Activated CD4-positive, alpha-beta T cell treated with anti-CD3 and anti-CD28 coated beads, Interleukin-2, amount 10 ng/mL, durations not matched to agents 24 days and 14 days (primary cell): ENCODE measurements at places on chromosomes 7 and 10. TPM values are rescaled to one million over a fixed set of nuclear protein-coding genes. Genes with fewer than 3 reads are reported as not detected.

DNA sequence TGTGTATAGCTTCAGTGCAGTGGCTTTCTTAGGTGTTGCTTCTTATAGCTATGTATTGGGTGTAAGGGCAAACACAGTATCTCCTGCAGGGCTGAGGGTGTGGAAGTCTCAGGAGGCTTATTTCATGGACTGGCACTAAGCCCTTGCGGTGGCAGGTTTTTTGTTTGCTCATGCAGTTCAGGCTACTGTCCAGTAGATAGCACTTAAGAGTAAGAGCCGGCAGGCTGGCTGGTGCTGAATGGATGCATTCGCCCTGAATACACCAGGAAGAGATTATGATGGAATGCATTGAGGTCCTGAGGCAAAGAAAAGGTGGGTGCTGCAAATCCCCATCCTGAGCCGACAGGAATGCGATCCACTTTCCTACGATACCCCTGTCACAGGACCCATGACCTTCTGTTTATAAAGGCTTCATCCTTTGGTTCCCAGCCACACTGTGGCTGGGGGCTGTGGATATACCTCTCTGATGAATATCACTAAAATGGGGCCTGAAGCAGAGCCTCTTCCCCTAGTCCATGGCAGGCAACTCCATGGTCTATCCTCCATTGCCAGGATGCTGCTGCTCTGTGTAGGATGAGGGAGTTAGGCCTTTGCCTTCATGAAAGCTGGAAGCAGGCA is 44.9 kb downstream of the ANXA8 start:
- no peak overlapping the region for H3K4me3 ChIP-seq
- no peak overlapping the region for H3K27ac ChIP-seq
- DNase-seq: no peak
- no peaks in the 10 kb centered on the region for H3K4me1 ChIP-seq
- H3K36me3 ChIP-seq: no peaks in the 10 kb centered on the region
- peaks cover 25% of the 10 kb centered on the region for H3K27me3 ChIP-seq

GRCh38 chr10:125163803-125164202 is 3.4 kb upstream of the CTBP2 start:
- no peak for DNase-seq
- H3K27me3 ChIP-seq: peaks cover 24% of the 10 kb centered on the region
- no peak overlapping the region for H3K4me3 ChIP-seq
- no peaks in the 10 kb centered on the region for H3K36me3 ChIP-seq
- H3K4me1 ChIP-seq: no peaks in the 10 kb centered on the region
- no peak overlapping the region for H3K27ac ChIP-seq

DNA sequence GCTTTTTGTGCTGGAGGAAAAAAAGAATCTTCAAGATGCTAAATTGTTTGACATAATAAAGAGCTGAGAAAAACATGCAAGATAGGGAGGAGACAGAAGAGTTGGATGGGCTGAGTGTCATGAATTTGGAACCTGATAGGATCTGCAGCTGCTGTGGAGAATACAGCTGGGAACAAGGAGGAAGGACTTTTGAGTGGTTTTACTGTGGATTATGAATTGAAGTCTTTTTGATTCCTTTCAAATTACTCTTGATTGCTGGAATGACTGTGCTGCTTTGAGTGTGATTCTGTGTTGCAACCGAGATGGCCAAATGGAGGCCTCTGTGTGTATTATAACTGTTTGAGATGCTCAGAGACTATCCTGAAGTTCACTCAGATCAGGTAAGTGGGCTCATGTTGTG is 4.0 kb downstream of the EFCAB10 start:
- H3K4me1 ChIP-seq: peaks cover 5% of the 10 kb centered on the region
- DNase-seq: no peak
- H3K27me3 ChIP-seq: peaks cover 2% of the 10 kb centered on the region
- H3K27ac ChIP-seq: no peak overlapping the region

- DNase-seq: no peak
- peaks cover 2% of the 10 kb centered on the region for H3K36me3 ChIP-seq
Observed at GRCh38 chr7:99143521-99143852, 421 bp downstream of the SMURF1 start.

DNA sequence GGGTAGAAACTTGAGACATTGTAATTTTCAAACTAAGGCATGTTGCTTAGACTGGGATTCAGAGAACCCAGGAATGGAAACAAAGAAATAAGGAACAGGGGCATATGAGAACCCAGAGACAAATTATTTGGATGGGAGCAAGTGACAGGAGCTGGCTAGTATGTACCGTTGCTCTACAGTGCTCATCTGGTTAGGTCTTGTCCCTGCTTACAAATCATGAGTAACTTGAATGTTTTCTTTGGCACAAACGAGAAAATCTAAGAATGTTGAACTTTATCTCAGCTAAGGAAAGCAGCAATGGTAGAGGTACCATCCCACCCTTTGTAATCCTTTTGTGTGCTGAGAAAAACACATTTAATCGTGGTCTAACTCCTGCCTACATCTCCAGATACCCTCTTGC is 116.0 kb upstream of the IMMP2L start:
- no peak overlapping the region for H3K4me3 ChIP-seq
- DNase-seq: no peak
- peaks cover 3% of the 10 kb centered on the region for H3K27me3 ChIP-seq
- H3K4me1 ChIP-seq: no peaks in the 10 kb centered on the region

- no peak overlapping the region for H3K27ac ChIP-seq
- no peaks in the 10 kb centered on the region for H3K4me1 ChIP-seq
- H3K36me3 ChIP-seq: no peaks in the 10 kb centered on the region
- H3K27me3 ChIP-seq: no peaks in the 10 kb centered on the region
- no peak for DNase-seq
- H3K4me3 ChIP-seq: no peak overlapping the region
Observed at GRCh38 chr10:67487906-67488619, 207.9 kb downstream of the CTNNA3 start.

DNA sequence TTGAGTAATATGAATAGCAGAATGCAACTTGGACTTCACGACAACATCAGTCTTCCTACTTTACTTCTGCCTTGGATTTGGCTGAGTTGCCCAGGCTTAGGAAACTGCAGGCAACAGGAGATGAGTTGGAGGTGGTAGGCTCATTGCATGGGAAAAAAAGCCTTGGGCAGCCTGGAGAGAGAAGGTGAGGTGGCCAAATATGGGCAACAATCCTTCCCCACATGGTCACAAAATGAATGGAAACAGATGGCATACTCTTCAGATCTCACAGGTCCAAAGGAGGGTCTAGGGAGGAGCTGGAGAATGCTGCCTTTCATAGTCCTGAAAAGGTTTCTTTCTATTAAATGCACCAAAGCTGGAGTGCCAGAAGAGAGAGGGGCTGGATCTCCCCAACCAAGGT is 128.6 kb upstream of the AOAH start:
- peak overlapping the region; percentile 9 for H3K27ac ChIP-seq
- no peak for DNase-seq
- peaks cover 24% of the 10 kb centered on the region for H3K4me1 ChIP-seq
- H3K27me3 ChIP-seq: no peaks in the 10 kb centered on the region

DNA sequence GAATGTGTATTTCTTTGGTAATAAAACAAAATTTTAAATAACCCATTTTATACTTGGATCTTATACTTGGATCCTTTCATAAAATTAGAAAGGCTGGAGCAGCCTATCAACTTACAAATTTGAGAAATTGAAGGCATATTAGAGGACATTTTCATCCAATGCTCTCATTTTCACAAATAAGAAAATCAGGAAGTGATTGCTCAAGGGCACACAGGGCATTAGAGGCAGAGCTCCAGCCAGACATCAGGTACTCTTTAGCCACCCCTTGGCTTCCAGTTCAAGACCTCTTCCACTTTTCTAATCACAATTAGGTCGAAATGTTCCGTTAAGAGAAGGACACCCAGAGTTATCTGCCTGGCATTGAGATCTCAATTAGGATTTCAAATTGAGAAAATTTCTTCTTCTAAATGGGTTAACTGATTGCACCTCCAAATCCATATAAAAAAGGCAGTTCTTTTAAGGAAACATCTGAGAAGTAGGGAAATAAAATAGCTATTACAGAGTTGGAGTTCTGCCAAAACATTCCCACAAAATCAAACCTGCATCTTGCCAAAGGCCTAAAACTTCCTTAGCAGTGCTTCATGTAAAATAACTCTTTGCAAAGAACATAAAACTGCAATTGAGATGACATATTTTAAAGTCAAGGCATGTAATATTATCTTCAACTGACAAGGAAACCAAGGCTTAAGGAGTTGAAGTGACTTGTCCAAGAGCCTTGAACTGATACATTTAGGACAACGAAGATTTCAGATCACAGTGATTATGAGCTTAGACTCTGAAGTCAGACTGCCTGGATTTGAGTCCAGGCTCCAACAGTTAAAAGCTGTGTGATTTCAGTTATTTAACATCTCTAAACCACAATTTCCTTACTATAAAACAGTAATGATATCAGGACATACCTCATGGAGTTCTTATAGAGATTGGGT is 2.4 kb downstream of the ACTA2 start:
- peaks cover 4% of the 10 kb centered on the region for H3K4me1 ChIP-seq
- no peaks in the 10 kb centered on the region for H3K27me3 ChIP-seq
- H3K4me3 ChIP-seq: no peak overlapping the region
- no peak for DNase-seq

DNA sequence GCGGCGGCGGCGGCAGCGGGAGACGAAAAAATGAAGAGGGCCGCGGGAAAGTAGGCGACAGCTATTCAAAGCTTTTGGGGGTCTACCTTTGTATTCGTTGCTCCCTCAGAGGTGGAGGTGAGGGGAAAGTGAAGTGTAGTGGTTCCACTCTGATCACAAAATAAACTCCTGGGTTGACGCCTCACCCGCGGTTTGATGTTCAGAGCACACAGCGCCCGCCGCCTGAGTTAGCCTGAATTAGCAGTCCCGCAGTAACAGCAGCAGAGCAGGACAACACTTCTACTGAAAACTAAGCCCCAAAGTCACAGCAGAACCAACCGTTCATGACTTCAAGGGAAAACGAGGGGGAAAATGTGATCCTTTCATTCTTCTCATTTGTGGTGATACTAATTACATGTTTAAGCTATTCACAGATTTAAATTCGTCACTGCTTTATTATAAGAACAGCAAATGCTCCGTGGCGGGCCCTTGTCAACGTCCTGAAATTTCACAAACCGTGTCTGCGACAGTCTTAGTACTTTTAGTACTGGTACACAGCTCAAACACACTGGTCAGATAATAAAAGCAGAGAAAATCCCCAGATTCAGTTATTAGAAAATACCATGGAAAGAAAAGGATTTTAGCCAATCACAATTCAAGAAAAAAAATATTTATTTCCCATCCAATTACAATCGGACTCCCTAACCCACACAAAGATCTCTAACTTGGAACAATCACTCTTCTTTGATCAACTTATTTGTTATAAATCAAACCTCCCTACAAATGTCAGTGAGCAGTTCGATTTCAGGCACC is 563 bp upstream of the JMJD1C start:
- peak overlapping the region; percentile 93 for H3K4me3 ChIP-seq
- peak overlapping the region; percentile 67 for H3K27ac ChIP-seq
- H3K4me1 ChIP-seq: peaks cover 17% of the 10 kb centered on the region

DNA sequence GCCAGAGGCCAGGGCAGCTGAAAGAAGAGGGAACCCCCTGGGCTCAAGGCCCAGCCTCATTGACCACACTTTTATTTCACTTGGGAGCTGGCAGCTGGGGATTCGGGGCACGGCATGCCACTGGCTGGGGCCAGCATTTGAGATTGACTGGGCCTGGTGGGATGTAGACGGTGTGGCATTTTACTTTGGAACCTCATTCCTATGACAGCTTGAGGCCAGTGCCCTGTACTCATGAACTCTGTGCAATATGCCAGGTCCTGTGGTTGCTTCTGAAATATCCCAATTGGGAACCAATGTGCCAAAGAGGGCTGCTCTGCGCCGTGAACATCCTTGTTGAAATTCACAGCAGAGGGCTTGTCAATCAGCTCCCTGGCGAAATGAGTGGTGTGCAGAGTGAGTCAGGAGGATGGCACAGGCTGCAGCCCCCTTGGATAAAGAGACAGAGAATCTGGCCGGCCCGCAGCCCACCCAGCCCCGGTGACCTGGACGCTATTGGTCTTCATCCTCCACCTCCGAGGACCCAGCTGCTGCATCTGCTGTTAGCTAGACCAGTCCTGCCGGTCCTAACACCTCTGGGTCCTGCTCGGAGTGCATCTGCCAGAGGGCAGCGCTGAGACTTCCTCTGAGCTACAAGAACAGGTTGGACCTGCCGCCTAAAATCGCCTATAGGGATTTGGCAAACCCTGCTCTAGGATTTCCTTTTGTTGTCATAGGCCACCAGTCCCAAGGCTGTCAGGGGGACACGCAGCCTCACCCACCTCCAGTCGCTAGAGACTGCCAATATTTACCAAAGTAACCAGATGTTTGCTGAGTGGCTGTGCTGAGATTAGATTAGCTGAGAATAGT is 58.0 kb downstream of the PRKAG2 start:
- no peak overlapping the region for H3K4me3 ChIP-seq
- no peak for DNase-seq
- H3K36me3 ChIP-seq: no peaks in the 10 kb centered on the region
- no peaks in the 10 kb centered on the region for H3K27me3 ChIP-seq
- H3K4me1 ChIP-seq: no peaks in the 10 kb centered on the region

- H3K36me3 ChIP-seq: no peaks in the 10 kb centered on the region
- no peak for DNase-seq
- H3K27me3 ChIP-seq: no peaks in the 10 kb centered on the region
- H3K27ac ChIP-seq: no peak overlapping the region
Observed at GRCh38 chr7:117375380-117375779, 51.9 kb downstream of the ASZ1 start.

DNA sequence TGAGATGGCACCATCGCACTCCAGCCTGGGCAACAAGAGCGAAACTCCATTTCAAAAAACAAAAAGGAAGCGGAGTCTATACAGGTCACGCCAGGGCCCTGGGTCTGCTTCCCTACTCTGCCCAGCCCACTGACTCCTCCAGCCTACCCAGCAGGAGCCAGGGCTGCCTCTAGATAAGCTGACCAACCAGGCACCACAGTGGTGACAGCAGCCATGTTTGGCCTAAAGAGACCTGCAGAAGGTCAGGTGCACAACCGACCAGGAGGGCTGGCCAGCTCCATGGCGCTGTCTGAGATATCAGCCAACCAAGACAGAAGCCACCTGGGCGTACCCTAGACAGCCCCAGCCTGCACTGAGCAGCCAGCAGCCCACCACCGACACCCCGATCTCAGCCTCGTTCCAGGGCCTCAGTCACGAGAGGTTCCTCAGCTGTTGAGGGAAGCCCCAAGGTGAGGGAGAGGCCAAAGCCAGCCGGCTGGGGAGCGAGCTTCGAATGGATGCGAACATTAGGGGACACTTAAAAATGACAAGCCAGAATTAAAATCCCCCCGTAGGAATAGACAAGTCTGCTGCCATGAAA is 24.4 kb upstream of the PWWP2B start:
- H3K4me3 ChIP-seq: no peak overlapping the region
- peaks cover 4% of the 10 kb centered on the region for H3K4me1 ChIP-seq
- DNase-seq: no peak
- H3K36me3 ChIP-seq: no peaks in the 10 kb centered on the region
- peaks cover 2% of the 10 kb centered on the region for H3K27me3 ChIP-seq

- H3K4me1 ChIP-seq: no peaks in the 10 kb centered on the region
- no peak overlapping the region for H3K27ac ChIP-seq
- no peaks in the 10 kb centered on the region for H3K36me3 ChIP-seq
- H3K27me3 ChIP-seq: no peaks in the 10 kb centered on the region
- DNase-seq: no peak
- H3K4me3 ChIP-seq: no peak overlapping the region
Observed at GRCh38 chr7:122803323-122803722, 82.9 kb downstream of the CADPS2 start.

GRCh38 chr7:20075992-20076820 is 141.0 kb downstream of the MACC1 start:
- no peaks in the 10 kb centered on the region for H3K36me3 ChIP-seq
- no peaks in the 10 kb centered on the region for H3K27me3 ChIP-seq
- no peak overlapping the region for H3K27ac ChIP-seq
- no peaks in the 10 kb centered on the region for H3K4me1 ChIP-seq
- no peak overlapping the region for H3K4me3 ChIP-seq
- no peak for DNase-seq

FEZF1 gene
- not detected in 2 replicates for total RNA-seq

CALCR gene
- total RNA-seq: not detected in 2 replicates

MMP21 gene
- total RNA-seq: 0.14 TPM in 1 of 2 replicates, not detected in the other

ANKRD30A gene
- not detected in 2 replicates for total RNA-seq

MEST gene
- total RNA-seq: 4.1 and 5.8 TPM in 2 replicates

KIF11 gene
- 39.0 and 39.9 TPM in 2 replicates for total RNA-seq
